Cardiac muscle cell (in vitro differentiated cells and primary cell): ENCODE measurements at places on chromosomes 5 and 9. TPM values are rescaled to one million over a fixed set of nuclear protein-coding genes. Genes with fewer than 3 reads are reported as not detected.
A peak's percentile ranks its signal among the peaks of the same experiment; 100 is the strongest.

DNA sequence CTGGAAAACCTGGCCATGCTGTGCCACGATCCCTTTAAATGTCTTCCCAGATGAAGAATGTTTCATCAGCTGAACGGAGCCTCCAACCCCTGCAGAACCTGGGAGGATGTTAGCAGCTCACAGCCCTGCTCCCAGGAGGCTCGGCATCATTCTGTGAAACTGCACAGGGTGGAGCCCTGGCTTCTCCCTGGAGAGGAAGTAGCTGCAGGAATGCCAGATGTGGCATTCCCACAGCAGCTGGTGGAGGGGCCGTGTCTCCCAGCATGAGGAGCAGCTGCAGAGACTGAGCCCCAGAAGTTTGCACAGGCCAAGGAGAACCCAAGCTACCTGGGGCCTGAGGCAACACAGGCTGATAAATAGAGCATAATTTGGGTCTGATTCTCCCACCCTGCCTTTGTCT, 165.8 kb upstream of the MAP3K1 start:
- DNase-seq = peak; percentile 61

The PCDHGA8 gene
- 2.3 and 2.5 TPM in 2 replicates for total RNA-seq

The FIBCD1 gene
- 0.39 and 4.0 TPM in 2 replicates for total RNA-seq

The SUSD3 gene
- total RNA-seq = not detected in 2 replicates

GRCh38 chr5:138583984-138584637, 8.9 kb upstream of the HSPA9 start:
- no peak for DNase-seq

The DOCK2 gene
- total RNA-seq = 3.3 and 4.7 TPM in 2 replicates

GRCh38 chr9:124478354-124478753, 28.1 kb downstream of the ADGRD2 start:
- DNase-seq = no peak

DNA sequence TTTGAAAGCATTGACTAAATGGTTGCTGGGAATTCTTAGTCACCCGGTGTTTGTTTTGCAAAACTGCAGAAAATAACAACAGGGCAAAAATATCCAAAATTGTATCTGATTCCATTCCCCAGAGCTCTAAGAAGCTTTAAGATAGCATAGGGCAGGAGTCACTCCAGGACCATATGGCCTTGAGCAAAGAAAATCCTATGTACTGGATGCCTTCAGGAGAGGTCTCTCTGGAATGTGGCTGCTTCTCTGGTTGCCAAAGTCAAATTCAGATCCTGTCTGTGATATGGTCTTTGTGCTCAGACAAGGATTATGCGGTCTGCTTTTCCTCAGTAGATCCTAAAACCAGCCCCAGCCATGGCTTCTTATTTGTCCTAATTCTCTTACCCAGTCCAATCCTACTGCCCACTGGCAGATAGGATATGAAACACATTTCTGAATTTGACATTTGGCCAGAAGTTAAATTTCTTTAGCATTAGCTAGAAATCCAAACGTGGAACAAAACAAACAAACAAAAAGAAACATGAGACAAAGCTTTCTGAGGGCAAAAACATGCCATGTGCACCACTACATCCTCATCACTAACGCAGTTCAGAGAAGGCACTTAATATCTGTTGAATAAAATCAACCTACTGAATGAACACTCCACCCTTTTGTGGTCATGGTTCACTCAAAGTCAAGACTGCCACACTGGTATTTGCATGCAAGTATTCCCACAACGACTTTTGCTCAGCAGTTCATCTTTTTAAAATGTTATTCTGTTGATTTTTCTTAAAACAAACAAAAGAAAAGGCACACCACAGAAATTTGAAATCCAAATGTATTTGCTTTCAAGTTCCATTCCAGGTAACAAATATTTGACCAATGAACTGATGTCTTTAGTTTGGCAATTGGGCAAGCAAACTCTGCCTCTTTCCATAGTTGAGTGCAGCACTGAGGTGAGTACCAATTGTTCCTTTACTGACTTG, 165.7 kb downstream of the TRPM6 start:
- DNase-seq = no peak

GRCh38 chr9:88433583-88434255, 45.5 kb downstream of the SPIN1 start:
- no peak for DNase-seq

- DNase-seq = no peak
Observed at GRCh38 chr5:35443803-35444595, 173.7 kb upstream of the SPEF2 start.

DNA sequence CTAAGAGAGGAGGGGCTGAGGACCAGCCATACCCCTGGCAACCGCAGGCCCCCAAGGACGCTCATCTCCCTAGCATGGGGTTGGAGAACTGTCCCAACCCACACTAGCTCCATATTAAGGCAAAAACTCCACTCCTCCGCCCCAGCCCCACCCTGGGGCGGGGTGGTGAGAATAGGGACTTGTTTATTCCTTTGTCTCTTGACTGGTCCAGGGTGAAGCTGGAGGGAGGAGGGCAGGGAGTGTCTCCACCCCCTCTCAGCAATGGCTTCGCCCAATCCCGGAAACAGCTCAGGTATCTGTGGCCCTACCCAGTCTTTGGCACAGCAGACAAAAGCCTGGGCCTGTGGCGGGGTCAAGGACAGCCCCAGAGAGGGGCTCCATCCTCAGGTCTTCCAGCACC, 16.9 kb downstream of the PRRX2 start:
- no peak for DNase-seq

DNA sequence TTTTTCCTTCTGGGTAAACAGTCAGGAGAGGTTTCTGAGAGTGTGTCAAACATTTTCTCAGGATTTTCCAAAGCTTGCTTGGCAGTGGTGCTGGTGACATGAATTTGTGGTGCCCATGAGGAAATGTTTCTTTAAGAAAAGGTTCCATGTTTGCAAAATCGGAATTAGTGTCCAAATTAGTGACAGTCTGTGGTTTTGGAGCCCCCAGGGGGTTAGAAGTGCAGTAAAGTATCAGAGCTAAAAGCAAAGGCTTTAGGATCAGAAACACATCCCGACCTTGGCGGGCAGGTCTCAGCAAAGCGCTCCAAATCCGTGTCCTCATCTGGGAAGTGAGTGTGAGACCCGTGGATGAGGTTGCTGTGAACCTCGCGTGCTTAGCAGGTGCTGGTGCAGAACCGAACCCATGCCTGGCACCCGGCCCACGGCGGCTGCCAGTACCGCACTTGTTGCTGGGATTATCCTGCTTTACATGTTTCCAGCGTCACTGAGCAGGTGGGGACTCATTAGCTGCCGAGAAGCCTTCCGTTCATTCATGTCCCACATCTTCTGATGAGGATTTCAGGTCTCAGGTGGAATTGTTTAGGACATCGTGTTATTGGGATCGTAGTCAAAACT, 70.8 kb upstream of the COL5A1 start:
- DNase-seq = no peak

DNA sequence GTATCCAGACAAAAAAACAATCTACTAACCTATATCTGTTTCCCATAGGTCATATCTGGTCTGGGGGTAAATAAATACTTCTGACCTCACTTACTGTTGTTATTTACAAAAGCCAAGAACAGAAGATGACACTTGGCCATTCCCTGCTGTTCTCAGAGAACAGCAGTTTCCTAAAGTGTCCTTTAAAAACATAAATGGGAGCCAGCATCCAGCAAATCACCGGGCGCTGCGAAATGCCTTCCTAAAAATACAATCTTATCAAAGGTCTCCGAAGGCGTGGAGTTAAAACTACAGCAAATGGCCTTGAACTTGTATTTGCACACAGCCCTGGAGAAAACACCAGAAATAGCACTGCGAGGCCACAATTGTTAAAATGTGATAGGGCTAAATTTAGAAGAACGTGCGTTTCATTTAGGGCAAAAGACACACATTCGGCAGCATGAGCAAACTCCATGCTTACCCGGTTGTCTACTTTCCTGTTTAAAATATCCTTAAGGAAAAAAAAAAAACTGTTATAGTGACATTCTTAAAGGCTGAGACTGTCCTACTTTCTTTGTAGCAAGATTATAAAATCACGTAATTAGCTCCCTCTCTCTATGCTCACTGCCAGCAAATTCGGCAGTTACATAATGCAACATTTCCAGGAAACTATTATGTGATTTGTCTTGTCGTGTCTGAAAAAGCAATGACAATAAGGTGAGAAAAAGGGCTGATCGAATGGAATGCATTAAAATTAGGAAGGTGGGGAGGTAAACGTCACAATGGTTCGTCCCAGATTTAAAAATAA, 1.5 kb downstream of the NFIL3 start:
- DNase-seq = peak; percentile 64

GRCh38 chr9:38387066-38387465, 5.4 kb upstream of the ALDH1B1 start:
- no peak for DNase-seq

GRCh38 chr5:76365561-76365960, 37.5 kb upstream of the IQGAP2 start:
- DNase-seq = no peak

DNA sequence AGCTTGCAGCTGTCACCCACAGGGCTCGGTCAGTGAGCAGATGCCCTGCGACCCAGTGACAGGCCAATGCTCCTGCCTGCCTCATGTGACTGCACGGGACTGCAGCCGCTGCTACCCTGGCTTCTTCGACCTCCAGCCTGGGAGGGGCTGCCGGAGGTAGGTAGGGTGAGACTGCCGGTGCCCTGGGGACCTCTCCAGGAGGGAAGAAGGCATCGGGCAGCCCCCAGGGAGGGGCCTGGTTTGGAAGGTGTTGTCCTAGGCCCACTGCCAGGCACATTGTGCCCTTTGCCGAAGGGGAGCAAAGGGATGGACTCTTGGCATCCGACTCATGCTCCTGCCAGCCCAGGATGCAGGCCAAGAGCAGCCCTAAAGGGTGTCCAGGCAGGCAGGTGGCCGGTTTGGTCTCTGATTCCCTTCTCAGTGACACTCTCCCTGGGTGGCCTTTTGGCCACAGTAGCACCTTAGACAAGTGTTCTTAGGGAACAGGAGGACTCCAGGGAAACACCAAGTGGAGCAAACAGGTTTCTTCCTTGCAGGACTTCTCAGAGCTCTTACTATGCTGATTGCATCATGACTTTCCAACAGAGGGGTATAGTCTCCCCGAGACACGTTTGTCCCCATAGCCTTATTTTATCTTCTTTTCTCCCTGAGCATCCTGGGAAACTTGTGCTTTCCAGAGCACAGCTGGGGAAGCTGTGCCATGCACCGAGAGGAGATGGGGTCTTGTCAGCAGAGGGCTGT, 28.1 kb upstream of the AIF1L start:
- DNase-seq = no peak

The PCDHGA6 gene
- total RNA-seq = 0.66 and 0.88 TPM in 2 replicates

DNA sequence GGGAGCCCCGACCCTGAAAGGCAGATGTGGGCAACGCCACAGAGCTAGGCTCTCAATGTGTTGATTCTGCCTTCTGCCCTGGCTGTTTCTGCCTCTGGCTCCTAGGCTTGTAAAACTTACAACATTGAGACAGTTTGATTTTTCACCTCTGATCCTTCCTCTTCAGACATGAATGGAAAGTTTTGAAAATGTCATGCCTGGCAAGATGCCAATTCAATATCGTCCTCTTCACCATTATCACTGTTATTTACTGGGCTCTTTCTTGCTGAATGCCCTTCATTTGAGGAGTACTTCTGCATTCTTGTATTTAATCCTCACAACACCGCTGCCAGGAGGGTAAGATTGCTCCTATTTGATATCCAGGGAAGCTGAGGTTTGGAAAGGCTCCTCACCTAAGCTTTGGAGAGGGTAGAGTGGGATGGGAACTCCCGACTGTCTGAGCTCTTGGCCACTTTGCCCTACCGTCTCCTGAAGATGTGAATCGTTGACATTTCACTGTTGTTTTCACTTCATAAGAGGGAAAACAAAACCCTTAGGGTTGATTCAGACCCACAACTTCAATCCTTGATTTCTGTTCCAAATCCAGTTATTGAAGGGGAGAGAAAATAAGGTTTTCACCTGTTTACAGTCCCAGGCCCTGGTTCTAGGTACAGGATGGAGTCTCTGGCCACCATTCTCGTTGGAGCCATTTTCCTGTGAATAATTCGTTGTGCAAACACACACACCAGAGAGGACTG, 12.7 kb upstream of the FGF1 start:
- no peak for DNase-seq

DNA sequence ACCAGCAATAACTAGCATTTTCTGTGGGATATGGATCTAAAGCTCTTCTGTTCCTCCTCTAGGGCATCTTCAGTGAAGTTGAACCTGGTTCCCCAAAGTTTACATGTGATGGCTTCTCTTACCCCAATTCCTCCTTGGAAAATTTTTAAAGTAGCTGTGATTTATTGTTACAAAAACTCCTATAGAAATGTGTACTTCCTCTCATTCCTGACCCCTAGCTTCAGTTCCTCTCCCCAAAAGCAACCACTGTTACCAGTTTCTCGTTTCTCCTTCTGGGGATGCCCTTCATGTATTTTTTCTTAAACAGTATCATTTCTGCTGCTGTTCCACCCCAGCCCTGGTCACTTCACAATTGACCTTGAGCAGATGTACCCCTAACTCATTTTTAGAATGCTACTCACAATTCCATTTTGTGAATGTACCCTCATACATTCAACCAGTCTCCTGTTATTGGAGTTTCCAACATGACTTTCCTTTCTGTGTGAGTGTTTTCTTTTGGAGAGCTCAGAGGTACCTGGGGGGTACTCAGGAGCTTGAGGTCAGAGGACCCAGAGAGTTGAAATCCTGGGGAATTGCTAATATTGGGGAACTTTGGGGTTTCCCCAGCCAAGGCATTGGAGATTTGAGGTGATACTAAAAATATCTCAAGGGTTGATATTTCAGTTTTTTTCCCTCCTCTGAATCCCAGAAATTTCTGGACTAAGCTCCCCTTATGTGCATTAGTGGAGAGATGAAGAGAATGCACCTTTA, 18.6 kb upstream of the GLRX start:
- no peak for DNase-seq

GRCh38 chr5:145531038-145531734, 304.0 kb downstream of the PRELID2 start:
- no peak for DNase-seq

- peak; percentile 66 for DNase-seq
Observed at GRCh38 chr9:117413346-117414219, 1.3 kb downstream of the ASTN2 start.

DNA sequence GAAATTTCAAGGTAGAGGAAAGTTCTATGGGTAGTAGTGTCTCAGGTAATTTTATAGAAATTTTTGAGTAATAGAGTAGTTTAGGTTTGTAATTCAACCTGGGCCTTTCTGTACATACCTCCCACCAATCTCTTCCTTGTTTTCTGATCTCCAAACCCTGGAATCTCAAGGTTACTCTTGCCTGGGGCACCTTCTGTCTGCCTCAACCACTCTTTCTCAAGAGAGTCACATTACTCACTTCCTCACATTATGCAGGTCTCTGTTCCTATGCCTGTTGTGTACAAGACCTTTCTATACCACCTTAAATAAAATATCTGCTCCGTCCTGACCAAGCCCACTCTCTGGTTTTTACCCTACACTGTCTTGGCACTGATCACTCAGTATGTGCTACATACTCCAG, 412.6 kb upstream of the CTNND2 start:
- DNase-seq = no peak
